RWPE1 (cell line): ENCODE measurements at places on chromosomes 5 and 9.

DNA sequence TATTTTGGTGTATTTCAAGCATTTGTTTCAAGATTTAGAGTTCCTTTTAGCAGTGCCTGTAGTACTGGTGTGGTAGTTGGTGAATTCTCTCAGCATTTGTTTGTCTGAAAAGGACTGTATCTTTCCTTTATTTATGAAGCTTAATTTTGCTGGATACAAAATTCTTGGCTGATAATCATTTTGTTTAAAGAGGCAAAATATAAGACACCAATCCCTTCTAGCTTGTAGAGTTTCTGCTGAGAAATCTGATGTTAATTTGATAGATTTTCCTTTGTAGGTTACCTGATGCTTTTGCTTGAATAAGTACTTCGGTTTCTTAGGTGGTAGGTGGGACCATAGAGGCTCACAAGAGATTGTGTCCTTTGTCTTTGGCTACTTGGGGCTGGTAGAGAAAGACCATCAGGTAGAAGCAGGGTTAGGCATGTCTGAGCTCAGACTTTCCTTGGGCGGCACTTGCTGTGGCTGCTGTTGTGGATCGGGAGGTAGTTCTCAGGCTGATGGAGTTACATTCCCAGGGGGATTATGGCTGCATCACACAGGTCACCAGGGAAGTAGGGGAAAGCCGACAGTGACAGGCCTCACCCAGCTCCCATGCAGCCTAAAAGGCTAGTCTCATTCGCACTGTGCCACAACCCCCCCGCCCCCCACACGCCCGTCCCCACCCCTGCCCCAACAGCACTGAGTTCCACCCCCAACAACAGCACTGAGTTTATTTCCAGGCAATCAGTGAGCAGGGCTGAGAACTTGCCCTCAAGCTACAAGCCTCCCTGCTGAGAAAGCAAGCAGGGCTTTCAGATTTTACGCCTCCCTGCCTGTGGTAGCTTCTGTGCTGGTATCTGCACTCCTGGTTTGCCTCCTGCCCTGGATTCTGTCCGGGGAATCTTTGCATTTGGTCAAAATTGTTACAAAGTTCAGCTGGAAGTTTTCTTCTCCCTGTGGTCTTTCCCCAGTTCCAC lies 127.1 kb upstream of the GLRA1 start:
- no peak for DNase-seq

DNA sequence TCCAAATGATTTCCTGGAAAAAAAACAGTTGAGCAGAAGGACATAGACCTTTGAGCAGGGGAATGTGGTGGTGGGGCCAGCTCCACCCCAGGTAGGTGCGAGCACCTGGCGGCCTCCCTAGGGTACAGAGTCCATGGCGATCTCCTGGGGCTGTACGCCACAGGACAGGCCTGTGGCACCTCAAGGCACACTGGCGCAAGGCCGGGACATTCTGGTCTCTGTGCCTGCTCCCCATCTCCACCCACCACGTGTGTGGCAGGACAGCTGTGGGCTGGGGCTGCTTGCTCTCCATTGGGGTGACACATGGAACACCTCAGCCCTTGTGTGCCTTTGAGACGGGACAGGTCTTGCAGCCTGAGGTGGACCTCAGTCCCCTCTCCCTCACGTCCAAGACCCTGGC lies 25.2 kb downstream of the WNK2 start:
- DNase-seq: no peak

DNA sequence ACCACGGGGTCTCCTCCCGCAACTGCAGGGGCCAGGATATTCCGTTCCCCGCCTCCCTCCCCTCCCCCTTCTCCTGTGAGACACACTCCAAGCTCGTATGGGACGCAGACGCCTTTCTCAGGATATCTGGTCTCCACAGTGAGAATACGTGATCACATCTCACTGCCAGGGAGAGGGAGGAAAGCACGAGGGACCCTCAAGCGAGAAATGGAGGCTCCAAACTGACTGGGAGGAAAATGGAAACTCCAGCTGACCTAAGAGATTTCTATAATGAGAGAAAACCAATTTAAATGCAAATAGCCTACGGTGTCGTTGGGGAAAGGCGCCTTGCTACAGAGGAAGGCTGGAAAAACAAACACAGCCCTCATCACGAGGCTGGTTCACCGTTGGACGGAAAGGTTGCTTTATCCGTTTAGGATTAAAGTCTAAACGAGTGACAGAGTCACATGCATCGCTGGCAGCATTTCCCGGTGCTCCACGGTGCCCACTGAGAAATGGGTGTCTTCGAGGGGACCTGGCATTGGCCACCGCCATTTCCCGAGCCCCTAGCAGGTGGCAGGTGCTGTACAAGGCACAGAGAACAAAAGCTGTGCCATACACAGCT lies 116.9 kb upstream of the CPEB4 start:
- no peak for DNase-seq

GRCh38 chr5:3925022-3925421 lies 329.4 kb downstream of the IRX1 start:
- no peak for DNase-seq

DNA sequence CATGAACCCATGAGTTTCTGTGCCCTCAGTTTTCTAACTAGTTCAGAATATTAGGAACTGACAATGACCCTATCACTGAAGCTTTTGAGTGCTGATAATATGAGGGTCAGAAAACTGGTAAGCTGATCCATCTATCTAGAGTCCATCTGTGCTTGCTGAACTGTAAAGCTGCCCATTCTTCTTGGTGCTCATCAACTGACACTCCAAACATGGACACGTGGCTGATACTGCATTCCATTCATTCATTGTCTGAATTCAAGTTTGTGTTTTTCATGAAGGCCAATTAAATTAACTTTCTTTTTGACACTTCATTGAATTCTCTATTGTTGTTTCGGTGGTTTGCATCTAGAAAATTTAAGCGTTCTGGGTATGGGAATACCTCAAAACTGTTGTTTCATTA lies 17.6 kb downstream of the NREP start:
- no peak for DNase-seq

GRCh38 chr5:64693636-64694035 lies 3.3 kb downstream of the SHISAL2B start:
- peak; percentile 44 for DNase-seq

- no peak for DNase-seq
These were observed 6.2 kb upstream of the SCAMP1 start for GRCh38 chr5:78354066-78354670.

DNA sequence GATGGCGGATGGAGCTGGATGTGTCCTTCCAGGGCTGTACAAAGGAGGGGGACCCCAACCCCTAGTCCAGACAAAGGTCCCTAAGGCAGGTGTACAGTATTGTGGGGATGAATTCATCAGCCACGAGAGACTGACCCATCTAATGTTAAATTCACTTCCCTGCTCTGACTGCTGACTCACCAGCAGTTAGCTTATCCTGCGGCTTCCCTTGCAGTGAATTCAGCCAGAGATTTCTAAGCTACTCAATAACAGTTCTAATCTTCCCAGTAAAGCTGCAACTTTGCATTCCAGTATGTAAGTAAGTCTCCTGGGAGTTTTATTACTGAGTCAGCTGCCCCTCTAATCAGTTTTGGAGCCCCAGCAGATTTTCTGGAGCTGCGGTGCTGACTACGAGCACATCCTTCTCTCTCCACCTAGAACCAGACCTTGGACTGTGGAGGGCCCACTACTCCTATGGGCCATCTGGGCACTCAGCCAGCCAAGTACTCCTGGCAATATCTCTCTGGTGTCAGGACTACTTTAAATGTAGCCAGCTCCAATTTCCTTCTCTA lies 16.1 kb downstream of the B4GALT1 start:
- no peak for DNase-seq
